ENCODE measurements at places on chromosomes 12 and 14. TPM values are rescaled to one million over a fixed set of nuclear protein-coding genes. Genes with fewer than 3 reads are reported as not detected.

DNA sequence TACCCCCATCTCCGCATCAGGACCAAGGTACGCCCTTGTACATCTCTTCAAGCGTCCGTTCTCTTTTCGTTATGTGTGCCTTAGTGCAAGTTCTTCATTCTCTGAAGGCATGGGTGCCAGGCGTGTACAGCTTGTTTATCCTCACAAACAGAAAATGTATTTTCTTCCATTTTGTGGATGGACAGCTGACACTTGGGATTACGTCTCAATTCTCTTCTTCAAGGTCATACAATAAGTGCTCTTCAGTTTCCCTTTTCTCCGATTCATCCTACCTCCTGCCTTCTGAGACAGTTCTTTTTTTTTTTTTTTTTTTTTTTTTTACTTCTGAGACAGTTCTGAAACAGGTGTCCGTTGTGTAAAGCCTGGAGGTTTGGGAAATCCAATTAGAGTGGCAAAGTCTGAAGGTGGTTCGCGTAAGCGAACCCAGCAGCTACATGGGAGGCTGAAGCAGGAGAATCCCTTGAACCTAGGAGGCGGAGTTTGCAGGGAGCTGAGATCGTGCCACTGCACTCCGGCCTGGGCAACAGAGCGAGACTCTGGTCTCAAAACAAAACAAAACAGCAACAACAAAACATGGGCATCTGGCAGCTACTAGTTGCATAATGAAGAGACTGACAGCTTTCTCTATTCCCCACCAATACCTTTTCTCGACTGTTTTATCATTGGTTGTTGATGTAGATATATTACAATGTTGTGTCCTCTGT, 734 bp downstream of the COX6A1 start:
- no peak for DNase-seq

The SLCO1B1 gene
- 0.32 TPM for total RNA-seq

DNA sequence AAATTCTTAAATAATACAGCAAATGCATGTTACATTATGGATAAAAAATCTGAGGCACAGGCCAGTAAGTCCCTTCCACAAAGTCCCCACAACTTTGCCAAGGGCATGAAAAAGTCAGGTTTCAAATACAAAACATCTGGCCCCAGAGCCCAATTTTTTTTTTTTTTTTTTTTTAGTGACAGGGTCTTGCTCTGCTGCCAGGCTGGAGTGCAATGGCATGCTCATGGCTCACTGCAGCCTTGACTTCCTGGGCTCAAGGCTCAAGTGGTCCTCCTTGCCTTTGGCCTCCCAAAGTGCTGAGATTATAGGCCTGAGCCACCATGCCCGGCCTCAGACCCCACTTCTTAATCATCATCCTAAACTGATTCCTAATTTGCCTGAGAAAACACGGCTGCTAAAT, 3.1 kb upstream of the TTC8 start:
- DNase-seq, result no peak

DNA sequence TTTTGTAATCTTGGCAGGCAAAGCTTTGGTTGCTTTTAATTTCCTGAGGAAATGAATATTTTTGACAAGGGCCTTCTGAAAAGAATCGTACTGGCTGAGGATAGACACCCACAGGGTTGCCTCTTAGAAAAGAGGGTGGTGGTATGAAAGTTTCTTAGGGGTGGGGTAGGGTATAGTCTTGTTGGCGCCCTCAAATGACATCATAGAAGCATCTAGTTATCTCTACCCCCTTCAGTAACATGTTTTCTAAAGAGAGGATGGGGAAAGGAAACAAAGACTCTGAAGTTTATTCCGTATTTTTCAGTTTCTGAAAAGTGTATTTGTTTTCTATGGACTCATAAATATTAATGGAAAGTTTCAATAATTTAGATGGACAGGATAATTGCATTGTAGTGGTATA, 13.7 kb downstream of the PRKCH start:
- no peak for DNase-seq

- peak; percentile 86 for DNase-seq
Observed at GRCh38 chr12:53352331-53353256, 16.4 kb upstream of the SP7 start.

The PLEKHD1 gene
- 1.2 TPM for total RNA-seq

The KRT7 gene
- 72.6 TPM for total RNA-seq

The PPP4R4 gene
- 5.5 TPM for total RNA-seq

The CHPT1 gene
- total RNA-seq, result 20.1 TPM

DNA sequence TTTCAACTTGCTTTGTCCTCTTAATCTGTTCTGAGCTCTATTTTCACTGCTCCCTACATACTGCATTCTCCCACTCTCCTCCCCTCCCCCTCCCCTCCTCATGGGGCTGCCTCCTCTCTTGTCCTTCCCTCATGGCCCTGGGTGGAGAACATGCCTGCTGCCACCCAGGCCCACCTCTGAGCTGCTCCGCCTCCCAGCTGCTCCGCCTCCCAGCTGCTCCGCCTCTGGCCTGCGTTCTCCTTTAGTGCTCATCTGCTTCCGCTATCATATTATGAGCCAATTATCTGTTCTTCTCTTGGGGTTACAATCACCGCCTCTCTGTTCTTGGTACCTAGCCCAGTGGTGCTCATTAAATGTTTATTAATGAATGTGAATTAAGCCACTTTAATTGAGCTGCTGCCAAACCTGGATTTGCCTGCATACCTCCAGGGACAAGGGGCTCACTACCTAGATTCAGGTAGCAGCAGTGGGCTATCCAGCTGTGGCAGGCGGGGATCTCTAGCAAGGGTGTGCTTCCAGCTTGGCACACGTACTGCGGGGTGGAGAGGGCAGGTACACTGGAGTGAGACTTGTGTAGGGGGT, 32.0 kb upstream of the FAM181A start:
- no peak for DNase-seq

DNA sequence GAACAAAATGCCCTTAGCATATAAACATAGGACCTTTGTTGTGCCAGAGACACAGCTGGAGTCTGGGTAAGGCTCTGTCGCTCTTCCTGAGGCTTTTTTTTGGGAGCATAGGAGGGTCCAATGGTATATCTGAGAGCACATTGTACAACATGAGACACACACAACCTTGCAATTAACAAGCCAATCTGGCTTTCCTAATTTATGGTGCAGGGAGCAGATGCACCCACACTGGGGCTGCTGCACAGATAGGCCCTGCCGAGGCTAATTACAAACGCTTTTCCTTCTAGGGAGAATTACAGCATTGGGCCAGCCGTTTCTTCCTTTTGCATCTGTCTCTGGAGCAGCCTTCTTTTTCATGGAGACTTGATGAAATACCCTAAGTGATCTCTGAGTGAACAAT, 75.0 kb upstream of the OVCH1 start:
- DNase-seq, result no peak

GRCh38 chr14:69096781-69097475, 56.0 kb downstream of the DCAF5 start:
- no peak for DNase-seq

The PSMA3 gene
- total RNA-seq, result 267 TPM

The NRXN3 gene
- total RNA-seq, result not detected

- DNase-seq, result peak; percentile 37
Observed at GRCh38 chr12:54749191-54749818, 101.1 kb upstream of the DCD start.

DNA sequence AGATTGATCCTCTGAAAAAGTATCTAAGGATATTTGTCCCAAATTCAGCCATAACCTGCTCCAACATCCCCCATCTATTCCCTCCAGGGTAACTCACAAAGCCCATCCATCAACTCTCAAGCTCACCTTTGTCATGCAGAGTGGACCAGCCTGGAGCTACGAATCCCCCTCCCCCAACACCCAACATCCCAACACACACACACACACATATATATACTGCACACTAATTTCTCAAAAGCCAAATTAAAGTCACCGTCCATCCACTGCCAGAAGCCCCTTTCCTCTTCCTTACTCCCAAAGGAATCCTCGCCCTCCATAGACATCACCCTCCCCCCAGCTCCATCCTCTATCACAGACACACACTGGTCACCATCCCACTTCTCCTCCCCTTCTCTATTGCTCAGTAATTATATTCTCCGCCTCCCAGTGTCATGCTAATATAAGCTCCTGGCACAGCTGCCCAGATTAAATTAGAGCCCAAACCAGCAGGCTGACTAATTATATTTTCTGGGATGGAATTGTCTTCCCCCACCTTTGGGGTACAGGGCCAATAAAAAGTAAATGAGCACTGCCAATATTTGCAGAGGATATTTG, 13.5 kb upstream of the TESPA1 start:
- no peak for DNase-seq

The IL26 gene
- not detected for total RNA-seq

DNA sequence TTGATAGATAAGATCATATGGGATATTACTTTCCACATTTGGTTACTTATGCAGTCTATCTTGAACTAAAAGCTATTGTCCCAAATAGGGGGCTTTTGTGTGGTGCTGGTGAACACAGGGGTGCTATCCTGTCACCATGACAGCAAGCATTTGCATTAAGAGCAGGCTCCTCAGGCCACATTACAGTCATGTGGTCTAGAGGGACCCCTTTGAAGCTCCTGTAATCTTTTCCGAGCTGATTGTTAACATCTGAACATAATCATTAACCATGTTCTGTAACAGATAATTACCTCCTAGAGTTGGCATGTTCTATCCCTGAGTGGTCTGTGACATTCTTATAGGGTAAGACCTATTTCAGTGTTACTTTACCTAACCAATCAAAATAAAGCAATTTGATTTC, 178.8 kb downstream of the KTN1 start:
- DNase-seq, result no peak

GRCh38 chr14:33940561-33941011, 10.3 kb downstream of the EGLN3 start:
- DNase-seq, result no peak

The TC2N gene
- total RNA-seq, result 15.9 TPM

- DNase-seq, result no peak
Observed at GRCh38 chr12:121568971-121569751, 11.7 kb downstream of the KDM2B start.

- DNase-seq, result no peak
Observed at GRCh38 chr14:59428581-59429012, 36.6 kb downstream of the GPR135 start.

The HOXC13 gene
- 3.8 TPM for total RNA-seq

DNA sequence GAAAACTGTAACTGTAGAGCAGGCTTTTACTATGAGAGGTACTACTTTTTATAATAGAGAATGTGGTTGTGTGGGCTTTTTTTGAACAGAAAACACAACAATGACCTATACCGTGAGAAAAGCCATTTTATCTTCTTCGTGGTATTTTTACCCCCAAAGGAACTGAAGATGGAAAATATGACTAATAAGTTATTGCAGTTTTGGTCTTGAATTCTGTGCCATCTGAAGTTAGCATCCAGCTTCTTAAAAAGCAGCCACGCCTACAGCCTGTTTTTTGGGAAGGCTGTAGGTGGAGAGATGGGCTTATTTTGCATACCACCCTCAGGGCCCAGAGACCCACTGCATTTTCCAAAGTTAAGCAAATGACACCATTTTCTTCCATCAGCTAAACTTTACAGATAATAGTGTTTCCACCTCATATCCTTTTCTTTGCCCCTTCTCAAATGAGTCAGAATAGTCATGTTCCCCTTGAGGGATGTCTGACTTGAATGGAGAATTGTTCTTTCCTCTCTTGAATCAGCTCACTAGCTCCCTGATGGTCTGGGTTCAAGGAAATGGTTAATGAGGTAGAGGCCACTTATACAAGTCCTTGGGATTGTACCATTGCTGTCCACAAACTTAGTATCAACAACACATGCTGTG, 53.0 kb downstream of the TBC1D30 start:
- no peak for DNase-seq

GRCh38 chr12:65497660-65498059, 219.2 kb downstream of the MSRB3 start:
- DNase-seq, result no peak

The EGLN3 gene
- 13.6 TPM for total RNA-seq

DNA sequence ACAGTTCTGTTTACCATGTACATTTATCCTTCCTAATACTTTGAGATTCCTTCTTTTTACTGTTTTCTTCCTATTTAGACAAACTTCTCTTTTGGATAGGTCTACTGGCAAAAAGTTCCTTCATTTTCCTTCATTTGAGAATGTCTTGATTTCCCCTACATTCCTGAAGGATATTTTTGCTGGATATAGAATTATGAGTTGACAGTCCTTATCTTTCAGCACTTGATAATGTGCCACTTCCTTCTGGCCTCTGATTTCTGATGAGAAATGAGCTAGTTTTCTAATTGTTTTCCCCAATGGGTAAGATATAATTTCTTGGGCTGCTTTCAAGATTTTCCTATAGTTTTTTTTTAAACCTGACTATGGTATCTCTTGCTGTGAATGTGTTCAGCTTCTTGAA, 75.6 kb downstream of the CEP83 start:
- no peak for DNase-seq

GRCh38 chr12:79737875-79738718, 47.3 kb upstream of the PAWR start:
- peak; percentile 54 for DNase-seq

GRCh38 chr14:23171222-23171975, 12.1 kb downstream of the SLC7A8 start:
- DNase-seq, result no peak

GRCh38 chr14:75188520-75189268, 12.3 kb upstream of the TMED10 start:
- no peak for DNase-seq

GRCh38 chr14:67674139-67674479, 323 bp downstream of the VTI1B start:
- DNase-seq, result peak; percentile 28

- DNase-seq, result no peak
Observed at GRCh38 chr12:103457471-103457870, 38.3 kb downstream of the C12orf42 start.

The SCNN1A gene
- total RNA-seq, result 118 TPM

The HOXC5 gene
- 1.1 TPM for total RNA-seq

GRCh38 chr14:105537580-105538474, 11.4 kb downstream of the TMEM121 start:
- DNase-seq, result no peak

GRCh38 chr14:105483300-105484068, 3.2 kb upstream of the CRIP1 start:
- no peak for DNase-seq

- DNase-seq, result no peak
Observed at GRCh38 chr14:105852378-105853088, 326.1 kb downstream of the TMEM121 start.
